ENCODE measurements at places on chromosomes 5 and 9.

DNA sequence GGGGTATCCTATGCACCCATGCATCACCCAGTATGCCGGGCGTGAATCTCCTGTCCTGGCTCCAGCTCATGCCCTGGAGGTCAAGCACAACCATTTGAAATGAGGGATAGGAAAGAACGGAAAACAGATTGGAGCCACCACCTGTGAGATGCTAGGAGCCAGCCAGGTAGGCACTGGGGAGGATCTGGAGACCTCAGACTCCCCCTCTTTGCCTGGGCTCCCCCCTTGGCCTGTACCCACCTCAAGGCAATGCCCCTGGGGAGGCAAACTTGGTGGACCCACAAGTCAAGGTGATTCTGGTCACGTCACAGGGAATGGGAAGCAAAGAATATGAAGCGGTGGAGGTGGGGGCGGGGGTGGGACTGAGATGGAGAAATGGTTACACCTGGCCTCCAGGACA is 92.6 kb downstream of the PAX5 start:
- H3K27ac ChIP-seq = no peak overlapping the region
- no peaks in the 10 kb centered on the region for H3K27me3 ChIP-seq
- H3K36me3 ChIP-seq = no peaks in the 10 kb centered on the region

DNA sequence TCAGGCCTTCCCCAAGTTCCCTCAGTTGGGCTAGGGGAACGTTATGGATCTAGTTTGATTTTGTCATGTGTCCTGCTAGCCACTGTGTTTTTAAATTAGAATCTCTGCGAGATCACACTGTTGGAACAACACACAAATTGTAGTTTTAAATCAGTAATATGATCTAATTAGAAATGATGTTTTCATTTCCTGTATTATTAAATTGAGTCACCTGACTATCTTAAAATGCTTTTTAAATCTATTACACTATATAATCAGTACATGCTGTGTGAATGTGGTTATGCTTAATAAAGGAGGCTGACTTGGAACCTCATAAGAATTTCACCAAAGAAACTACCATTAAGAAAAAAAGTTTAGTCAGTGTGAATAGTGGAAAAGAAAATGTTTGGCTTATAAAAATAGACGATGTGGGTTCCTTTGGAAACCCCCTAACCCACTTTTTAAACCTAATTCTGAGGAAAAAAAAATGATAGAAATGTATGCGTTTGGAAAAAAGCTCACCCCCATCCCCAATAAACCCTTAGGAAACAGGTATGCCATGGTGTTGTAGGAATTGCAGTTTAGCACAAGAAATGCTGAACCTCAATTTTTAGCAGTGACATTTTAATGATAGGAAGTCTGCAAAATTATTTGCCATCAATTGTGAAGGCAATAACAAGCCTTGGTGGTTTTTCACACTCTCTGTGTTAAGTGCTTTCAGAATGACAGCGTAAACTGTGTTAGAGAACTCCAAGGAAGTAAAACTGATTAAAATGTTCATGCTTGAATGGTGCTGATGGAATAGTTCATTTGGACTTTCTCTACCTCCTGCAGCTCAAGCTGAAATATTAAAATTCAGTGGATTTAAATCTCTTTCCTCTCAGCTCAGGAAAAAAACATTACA is 59.0 kb downstream of the TLE4 start:
- peaks cover 4% of the 10 kb centered on the region for H3K27me3 ChIP-seq
- DNase-seq = peak; percentile 49
- H3K4me3 ChIP-seq = peak overlapping the region; percentile 80
- H3K27ac ChIP-seq = peak overlapping the region; percentile 60

- H3K36me3 ChIP-seq = no peaks in the 10 kb centered on the region
- peaks cover 3% of the 10 kb centered on the region for H3K27me3 ChIP-seq
- H3K4me1 ChIP-seq = peaks cover 3% of the 10 kb centered on the region
- H3K27ac ChIP-seq = no peak overlapping the region
Observed at GRCh38 chr9:87628346-87628745, 97.6 kb upstream of the CTSL start.

GRCh38 chr5:39164016-39164415 is 55.3 kb downstream of the FYB1 start:
- peaks cover 12% of the 10 kb centered on the region for H3K36me3 ChIP-seq
- peaks cover 97% of the 10 kb centered on the region for H3K4me1 ChIP-seq
- H3K4me3 ChIP-seq = peak overlapping the region; percentile 80
- peaks cover 3% of the 10 kb centered on the region for H3K27me3 ChIP-seq
- H3K27ac ChIP-seq = peak overlapping the region; percentile 93

- no peaks in the 10 kb centered on the region for H3K36me3 ChIP-seq
- H3K4me1 ChIP-seq = no peaks in the 10 kb centered on the region
- no peak overlapping the region for H3K27ac ChIP-seq
- no peaks in the 10 kb centered on the region for H3K27me3 ChIP-seq
- H3K4me3 ChIP-seq = no peak overlapping the region
Observed at GRCh38 chr5:105413406-105413990, 1850.9 kb upstream of the NUDT12 start.

- H3K27ac ChIP-seq = no peak overlapping the region
- peaks cover 7% of the 10 kb centered on the region for H3K4me1 ChIP-seq
- DNase-seq = no peak
Observed at GRCh38 chr5:1130218-1130946, 18.5 kb upstream of the SLC12A7 start.

DNA sequence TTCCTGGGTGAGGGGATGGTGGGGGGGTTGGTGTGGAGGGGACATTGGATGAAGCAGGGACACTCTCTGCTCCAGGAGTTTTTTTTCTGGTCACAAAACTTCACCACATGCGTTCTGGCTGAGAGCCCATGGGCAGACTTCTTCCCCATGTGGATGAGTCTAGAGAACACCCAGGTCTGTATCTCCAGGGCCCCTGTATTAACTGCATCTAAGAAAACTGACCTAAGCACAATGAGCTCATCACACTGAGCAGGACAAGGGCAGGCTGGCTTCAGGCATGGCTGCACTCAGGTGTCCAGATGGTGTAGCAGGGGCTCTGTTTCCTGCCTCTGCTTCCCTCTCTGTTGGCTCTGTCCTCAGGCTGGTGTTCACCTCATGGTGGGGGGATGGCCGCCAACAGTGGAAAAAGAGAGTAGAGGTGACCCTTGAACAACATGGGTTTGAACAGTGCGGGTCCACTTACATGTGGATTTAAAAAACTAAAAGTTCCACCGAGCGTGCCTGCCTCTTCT is 85.3 kb upstream of the STC2 start:
- no peaks in the 10 kb centered on the region for H3K36me3 ChIP-seq
- H3K27me3 ChIP-seq = peaks cover 10% of the 10 kb centered on the region
- no peak overlapping the region for H3K27ac ChIP-seq
- H3K4me3 ChIP-seq = no peak overlapping the region
- H3K4me1 ChIP-seq = no peaks in the 10 kb centered on the region

DNA sequence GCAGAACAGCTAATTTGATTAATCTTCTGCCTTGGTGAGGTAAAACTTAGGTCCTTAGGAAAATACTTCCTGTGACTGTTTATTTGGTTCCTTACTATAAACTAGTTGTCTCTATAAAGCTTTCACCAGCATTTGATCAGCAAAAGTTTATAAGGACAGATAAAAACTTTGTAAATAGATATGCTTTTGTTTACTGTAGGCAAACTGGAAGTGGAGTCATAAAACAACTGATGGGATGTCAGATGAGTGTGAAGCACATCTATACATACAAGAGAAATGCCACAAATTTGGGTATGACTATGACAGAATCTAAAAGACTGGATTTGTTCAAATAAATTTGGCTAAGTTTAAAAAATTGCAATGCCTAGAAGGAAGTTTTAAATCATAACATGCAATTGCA is 5.5 kb downstream of the PTGER4 start:
- peaks cover 31% of the 10 kb centered on the region for H3K27me3 ChIP-seq
- H3K4me1 ChIP-seq = peaks cover 76% of the 10 kb centered on the region
- H3K4me3 ChIP-seq = peak overlapping the region; percentile 99
- peaks cover 66% of the 10 kb centered on the region for H3K36me3 ChIP-seq

Data from immature natural killer cell (primary cell).